ENCODE measurements at places on chromosomes 11 and 22.

- no peak for DNase-seq
Observed at GRCh38 chr11:24181395-24182047, 315.3 kb upstream of the LUZP2 start.

DNA sequence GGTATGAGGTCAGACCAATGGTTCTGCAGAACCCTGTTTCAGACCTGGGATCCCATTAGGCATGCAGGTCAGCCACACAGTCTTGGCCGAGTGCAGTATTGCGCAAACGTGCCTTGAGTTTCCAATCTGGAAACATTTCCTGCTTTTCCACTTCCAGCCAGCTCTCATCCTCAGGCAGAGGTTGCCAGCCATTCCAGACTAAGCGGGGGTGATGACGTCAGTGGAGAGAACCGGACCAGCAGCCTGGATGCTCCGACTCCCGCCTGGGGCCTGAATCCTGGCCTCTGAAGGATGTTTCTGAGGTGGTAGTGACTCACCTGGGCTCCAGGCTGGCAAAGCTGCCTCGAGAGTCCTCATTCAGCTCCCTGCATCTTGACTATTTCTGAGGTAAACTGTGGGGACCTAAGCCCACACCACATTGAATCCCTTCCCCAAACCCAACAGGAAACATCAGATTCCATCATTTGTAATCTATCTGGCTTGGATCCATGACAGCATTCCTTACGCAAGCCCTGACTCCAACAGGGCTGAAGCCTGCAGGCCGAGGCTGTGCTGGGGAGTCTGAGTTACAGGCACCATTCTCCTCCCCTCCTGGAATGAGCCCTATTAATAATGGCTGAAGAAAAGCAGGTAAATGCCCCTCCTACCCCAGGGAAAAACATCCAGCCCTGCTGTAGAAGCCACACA, 83.0 kb downstream of the ABTB2 start:
- DNase-seq, result no peak

DNA sequence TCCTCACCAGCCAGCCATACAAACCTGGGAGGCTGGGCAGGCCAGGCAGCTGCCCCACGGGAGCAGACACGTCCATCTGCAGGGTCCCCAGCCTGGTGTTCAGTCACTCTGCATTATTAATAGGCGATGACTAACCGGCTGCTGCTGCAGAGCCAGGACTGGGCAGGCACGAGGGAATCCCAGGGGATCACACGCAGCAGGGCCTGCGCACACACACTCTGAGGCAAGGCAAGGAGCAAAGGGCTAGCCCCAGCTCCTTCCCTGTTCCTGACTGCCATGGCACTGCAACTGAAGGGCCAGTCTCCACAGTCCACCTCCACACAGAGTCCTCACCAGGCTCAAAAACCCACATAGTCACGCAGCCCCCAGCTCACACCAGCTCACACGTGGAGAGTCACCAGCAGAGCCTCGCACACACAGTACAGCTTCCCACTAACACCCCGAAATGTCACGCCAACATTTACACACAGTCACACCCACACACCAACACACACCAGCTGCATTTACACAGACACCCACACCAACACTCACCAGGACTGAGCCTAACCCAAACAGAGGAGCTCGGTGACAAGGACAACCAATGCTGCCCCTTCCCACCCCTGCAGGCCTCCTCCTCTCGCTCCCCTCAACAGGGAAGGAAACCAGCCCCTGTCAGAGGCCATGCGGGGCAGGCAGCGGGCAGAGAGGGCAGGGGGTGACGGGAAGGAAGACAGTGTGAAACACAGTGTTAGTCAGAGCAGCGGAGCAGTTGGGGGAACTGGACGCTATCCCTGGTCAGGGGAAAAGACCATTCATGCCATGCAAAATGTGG, 47.3 kb downstream of the NRXN2 start:
- DNase-seq, result no peak

- no peak for DNase-seq
Observed at GRCh38 chr22:49396817-49397216, 430.9 kb downstream of the BRD1 start.

DNA sequence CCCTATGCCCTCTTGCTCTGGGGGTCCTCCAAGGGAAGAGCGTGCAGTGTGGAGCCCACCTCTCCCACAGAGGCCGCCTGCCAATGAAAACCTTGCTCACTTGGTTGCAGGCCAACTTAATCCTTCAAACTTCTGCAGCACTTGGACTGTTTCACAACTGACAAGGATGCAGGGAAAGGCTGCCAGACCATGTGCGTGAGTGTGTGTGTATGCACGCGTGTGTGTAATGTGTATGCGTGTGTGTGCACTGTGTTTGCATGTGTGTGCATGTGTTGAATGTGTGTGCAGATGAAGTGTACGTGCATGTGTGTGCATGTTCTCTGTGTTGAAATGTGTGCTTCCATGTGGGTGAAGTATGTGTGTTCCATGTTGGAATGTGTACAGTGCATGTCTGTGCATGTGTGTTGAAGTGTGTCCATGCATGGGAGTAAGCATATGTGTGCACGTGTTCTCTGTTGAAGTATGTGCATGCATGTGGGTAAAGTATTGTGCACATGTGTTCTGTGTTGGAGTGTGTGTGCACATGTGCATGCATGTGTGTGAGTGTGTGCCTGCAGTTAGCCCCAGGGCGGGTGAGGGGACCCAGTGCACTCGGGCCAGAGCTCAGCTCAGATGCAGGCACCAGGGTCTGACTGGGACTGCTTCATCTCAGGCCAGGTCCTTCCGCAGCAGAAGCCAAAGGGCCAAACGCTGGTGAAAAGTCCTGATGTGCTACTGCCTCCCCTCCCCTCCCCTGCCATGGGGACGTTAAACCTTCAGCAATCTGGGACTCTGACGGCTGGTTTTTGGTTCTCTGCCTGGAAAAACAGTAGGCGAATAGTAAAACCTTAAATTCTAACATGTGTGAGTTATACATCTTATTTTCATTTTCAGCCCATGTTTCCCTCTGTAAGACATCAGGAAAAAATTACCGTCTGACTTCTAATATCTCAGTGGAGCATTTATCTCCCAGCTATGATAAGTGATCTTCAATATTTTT, 72.0 kb downstream of the FLI1 start:
- DNase-seq, result no peak

DNA sequence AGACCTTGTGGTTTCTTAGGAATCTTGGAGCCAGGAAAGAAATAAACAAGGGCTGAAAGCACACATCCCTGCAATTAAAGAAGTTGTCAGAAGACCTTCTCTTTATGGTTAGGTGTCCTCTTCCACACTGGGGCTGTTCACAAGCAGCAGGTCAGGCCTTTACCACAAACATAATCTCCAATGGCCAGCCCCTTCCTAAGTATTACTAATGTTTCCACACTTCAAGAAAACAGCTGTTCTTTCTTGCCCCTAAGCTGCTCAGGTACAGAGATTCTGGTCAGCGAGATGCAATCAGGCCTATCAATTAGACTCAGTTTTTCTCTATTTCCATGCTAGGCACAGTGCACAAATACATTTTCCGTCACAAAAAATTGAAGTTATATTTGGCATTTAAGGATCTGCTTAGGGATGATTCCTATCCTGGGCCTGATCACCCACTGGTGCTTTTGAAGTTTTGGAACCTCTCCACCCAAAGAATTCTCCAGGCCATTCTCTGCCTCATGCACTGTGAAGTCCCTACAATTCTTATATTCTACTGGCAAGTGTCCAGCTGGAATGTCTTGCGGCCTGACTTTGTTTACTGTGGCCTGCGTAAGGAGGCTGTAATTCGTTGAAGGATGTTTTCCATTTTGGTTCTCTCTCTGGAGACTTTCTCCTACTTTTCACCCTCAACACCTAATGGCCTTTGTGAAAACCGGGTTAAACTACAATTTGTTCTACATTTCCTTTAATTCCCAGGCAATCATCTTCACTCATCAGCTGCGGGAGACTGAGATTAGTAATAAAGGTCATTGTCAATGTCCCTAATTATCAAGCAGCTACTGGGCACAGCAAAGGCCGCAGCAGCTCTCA, 5.1 kb downstream of the PRAME start:
- DNase-seq, result no peak

GRCh38 chr11:28625532-28625931, 517.3 kb downstream of the METTL15 start:
- no peak for DNase-seq

DNA sequence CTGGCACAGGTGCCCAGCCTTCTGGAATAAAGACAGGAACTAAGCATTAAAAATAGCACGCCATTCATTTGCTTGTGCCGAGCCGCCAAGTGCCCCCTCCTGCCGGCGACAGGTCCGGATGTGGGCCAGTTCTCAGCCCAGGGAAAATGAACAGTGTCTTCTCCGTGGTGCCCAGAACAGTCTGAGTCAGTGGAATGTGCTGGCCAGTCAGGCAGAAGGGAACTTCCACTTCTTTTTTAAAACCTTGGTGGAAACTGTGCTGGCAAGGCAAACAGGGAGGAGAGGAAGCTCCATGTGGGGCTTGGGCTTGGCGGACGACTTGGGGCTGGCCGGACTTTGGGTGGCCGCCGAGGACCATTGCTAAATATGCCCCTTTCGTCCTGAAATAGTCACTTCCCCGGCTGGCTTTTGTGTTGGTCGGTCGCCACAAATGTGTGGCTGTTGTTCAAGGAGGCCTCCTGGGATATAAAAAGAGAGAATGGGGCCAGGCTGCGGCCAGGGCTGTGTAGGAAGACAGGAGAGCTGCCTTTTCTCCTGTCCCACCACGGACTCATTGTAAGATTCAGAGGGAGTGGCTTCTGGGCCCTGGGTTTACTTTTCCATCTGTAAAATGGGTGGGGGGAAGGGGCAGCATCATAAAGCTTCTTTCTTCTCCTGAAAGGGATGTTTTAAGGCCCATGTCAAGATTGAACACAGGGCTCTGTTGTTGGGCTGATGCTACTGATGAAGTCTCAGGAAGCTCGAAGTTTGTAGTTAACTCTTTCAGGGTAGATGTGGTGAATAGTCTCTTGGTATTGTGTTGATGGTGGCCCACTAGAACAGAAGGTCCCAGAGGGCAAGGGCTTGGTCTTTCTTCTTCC, 101.0 kb downstream of the PTPRJ start:
- no peak for DNase-seq

GRCh38 chr11:43685440-43685839, 4.9 kb downstream of the HSD17B12 start:
- no peak for DNase-seq

DNA sequence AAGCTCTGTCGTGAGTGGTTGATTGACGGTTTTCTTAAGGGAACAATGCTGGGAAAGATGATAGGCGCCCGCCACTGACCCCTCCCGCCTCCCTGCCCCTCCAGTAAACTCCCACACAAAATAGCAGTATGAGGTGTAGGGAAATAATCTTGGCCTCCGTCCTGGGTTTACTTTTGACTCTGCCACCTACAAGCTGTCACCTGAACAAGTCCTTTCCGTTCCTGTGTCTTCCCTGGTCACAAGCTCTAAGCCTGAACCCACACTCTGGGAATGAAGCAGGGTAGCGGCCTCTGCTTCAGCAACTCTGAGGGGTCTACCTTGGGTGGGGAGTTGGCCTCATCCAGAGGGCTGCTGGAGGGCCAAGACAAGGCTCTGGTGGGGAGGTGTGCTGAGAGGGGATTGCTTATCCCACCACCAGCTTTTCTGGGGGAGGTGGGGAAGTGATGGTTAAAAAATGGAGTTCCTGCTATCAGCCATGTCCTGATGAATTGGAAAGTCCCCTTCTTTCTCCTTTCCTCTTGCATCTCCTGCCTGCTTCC, 87.8 kb downstream of the CEP164 start:
- DNase-seq, result no peak

DNA sequence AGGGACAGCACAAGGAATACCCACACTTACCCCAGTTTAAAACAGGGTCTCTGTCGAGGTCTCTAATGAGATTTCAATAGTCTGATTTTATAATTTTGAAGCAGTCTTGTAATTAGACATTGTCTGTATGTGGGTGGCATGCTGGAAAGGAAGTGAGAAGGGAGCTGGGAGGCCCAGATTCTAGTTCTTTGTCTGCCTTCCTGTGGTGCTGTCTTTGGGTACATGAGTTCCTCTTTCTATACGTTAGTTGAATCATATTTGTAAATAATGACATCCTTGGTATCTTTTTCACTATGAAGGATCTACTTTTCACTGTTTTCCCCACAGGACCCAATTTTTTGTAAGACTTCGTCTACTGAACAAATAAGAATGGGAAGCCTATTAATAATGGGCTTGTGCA, 42.0 kb upstream of the TENM4 start:
- no peak for DNase-seq

- DNase-seq, result no peak
Observed at GRCh38 chr22:17336061-17336460, 33.2 kb upstream of the CECR2 start.

DNA sequence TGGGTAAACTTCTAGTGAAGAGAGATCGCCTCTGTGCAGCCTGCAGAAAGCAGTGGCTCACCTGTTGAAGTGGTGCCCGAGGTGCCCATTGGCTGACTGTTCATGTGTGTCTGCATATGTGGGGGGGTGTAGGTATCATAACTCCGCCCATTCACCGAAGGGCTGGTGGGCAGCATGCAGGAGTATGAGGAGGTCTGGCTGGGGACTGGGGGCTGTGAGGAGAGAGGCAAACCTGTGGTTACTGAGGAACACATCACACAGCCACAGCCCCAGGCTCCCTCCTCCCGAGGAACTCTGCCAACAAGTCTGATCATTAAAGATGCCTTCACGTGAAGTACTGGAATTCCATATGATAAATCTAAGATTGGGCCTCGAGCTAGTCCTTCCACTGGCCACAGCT, 20.5 kb downstream of the PAX6 start:
- DNase-seq, result no peak

GRCh38 chr11:33855500-33855899, 36.4 kb downstream of the LMO2 start:
- no peak for DNase-seq

GRCh38 chr11:95358511-95359340, 127.7 kb upstream of the SESN3 start:
- DNase-seq, result no peak

- no peak for DNase-seq
Observed at GRCh38 chr11:2775626-2776350, 76.0 kb upstream of the KCNQ1OT1 start.

DNA sequence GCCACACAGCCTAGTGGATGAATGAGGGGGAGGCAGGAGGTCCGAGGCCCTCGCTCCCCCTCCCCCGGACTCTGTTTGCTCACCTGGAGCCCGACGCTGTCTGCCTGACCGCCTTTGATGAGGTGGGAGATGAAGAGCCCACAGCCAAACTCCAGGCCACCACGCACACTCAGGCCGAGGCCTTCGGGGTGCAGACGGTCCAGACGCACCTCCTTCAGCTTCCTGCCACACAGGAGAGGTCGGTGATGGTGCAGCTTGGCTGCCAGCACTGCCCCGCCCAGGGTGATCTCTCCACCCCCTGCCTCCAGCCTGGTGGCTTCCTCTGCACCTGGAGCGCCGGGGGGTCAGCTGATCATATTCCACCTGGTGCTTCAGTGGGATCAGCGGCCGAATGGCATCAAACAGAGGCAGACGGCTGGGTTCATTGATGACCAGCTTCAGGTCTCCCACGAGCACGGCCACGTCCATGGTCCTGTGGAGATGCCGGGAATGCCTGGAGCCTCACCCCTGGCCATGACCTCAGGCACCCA, 13.1 kb downstream of the USH1C start:
- no peak for DNase-seq

GRCh38 chr11:73961321-73961720, 10.5 kb downstream of the DNAJB13 start:
- no peak for DNase-seq
